Gastroesophageal sphincter (tissue), 4 donors: ENCODE measurements at places on chromosomes 13 and 19. TPM values are rescaled to one million over a fixed set of nuclear protein-coding genes. Genes with fewer than 3 reads are reported as not detected.

The SOHLH2 gene
- total RNA-seq, result 0.19 TPM

The ZNF878 gene
- 0.27 TPM for total RNA-seq

The GPR32 gene
- not detected for total RNA-seq

The IZUMO2 gene
- not detected for total RNA-seq

The GGN gene
- total RNA-seq, result not detected

The KLK4 gene
- total RNA-seq, result not detected

The PABPC3 gene
- not detected for total RNA-seq

The MEF2B gene
- not detected for total RNA-seq

The NTF4 gene
- total RNA-seq, result not detected

The ADAMTS10 gene
- 25.4 TPM for total RNA-seq

The TMEM86B gene
- not detected for total RNA-seq

The SIX5 gene
- total RNA-seq, result 33.1 TPM

The PTGIR gene
- 4.1 TPM for total RNA-seq

The FCHO1 gene
- 2.7 TPM for total RNA-seq

The CEACAM20 gene
- total RNA-seq, result not detected

The USHBP1 gene
- total RNA-seq, result 4.7 TPM

The PRR22 gene
- 0.40 TPM for total RNA-seq

The BEST2 gene
- not detected for total RNA-seq

The PSPC1 gene
- total RNA-seq, result 42.0 TPM

The CCDC159 gene
- total RNA-seq, result 6.6 TPM

The EXOC3L2 gene
- 1.2 TPM for total RNA-seq

The SBK2 gene
- total RNA-seq, result not detected

The ZNF526 gene
- total RNA-seq, result 4.6 TPM

The TEX29 gene
- total RNA-seq, result not detected

The DNMT1 gene
- total RNA-seq, result 28.1 TPM

The ERICH6B gene
- not detected for total RNA-seq

The PEG3 gene
- 16.2 TPM for total RNA-seq

The FFAR1 gene
- not detected for total RNA-seq

The SIGLEC12 gene
- 0.85 TPM for total RNA-seq

The KLK6 gene
- total RNA-seq, result 1.1 TPM

The POSTN gene
- total RNA-seq, result 19.0 TPM

The MAST1 gene
- not detected for total RNA-seq

The PPP1R37 gene
- total RNA-seq, result 25.4 TPM

The KCNRG gene
- 3.8 TPM for total RNA-seq

The ANGPTL4 gene
- total RNA-seq, result 13.5 TPM

The CBARP gene
- total RNA-seq, result 0.73 TPM

The CFAP97D2 gene
- not detected for total RNA-seq

The KIR3DL1 gene
- total RNA-seq, result not detected

The LAMP1 gene
- total RNA-seq, result 97.9 TPM

The GJA3 gene
- 0.07 TPM for total RNA-seq

The SLITRK5 gene
- 0.25 TPM for total RNA-seq

The IRGC gene
- total RNA-seq, result not detected

The RELB gene
- 4.0 TPM for total RNA-seq

The GDF15 gene
- total RNA-seq, result 3.0 TPM

The C3 gene
- 724 TPM for total RNA-seq

The MYH14 gene
- total RNA-seq, result 3.5 TPM

The NKPD1 gene
- total RNA-seq, result not detected
